ENCODE measurements at places on chromosomes 12 and 14. TPM values are rescaled to one million over a fixed set of nuclear protein-coding genes. Genes with fewer than 3 reads are reported as not detected.

DNA sequence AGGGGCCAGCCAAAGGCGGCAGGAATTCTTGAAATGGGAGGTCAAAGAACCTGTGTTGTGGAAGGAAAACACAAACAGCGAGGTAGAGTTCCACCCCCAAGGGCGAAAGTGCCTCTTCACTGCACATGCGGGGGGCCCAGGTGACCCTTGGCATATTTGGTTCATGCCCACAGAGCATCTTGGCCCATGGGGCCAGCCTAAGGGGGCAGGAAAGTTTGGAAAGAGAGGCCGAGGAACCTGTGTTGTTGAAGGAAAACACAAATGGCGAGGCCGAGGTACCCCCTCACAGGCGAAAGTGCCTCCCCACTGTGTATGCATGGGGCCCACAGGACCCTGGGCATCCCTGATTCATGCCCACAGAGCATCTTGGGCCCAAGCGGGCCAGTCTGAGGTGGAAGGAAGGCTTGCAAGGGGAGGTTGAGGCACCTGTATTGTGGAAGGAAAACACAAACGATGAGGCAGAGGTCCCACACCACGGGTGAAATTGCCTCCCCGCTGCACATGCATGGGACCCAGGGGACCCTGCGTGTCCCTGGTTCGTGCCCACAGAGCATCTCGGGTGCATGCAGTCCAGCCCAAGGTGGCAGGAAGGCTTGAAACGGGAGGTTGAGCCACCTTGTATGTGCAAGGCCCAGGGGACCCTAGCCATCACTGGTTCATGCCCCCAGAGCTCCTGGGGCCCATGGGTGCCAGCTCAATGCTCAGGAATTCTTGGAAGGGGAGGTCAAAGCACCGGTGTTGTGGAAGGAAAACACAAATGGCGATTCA, 384.1 kb downstream of the ALG10 start:
- DNase-seq = no peak

GRCh38 chr12:50196537-50196936, 29.4 kb upstream of the CERS5 start:
- no peak for DNase-seq

DNA sequence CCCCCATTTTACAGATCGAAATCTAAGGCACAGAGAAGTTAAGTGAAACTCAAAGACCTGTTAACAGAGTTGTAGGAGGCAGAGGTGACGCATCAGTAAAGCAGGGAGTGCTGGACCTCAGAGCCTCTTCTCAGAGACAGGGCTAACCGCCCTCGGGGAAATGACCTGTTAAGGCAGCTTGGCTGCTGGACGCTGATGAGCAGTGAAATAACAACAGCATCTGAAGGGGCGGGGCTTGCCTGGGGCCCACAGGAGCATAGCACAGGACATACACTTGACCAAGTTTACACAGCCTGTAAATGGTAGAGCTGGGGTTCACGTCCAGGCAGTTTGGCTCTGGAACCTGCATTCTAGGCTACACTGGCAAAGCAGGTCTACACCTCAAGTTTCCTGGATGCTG, 39.3 kb downstream of the LRTM2 start:
- no peak for DNase-seq

DNA sequence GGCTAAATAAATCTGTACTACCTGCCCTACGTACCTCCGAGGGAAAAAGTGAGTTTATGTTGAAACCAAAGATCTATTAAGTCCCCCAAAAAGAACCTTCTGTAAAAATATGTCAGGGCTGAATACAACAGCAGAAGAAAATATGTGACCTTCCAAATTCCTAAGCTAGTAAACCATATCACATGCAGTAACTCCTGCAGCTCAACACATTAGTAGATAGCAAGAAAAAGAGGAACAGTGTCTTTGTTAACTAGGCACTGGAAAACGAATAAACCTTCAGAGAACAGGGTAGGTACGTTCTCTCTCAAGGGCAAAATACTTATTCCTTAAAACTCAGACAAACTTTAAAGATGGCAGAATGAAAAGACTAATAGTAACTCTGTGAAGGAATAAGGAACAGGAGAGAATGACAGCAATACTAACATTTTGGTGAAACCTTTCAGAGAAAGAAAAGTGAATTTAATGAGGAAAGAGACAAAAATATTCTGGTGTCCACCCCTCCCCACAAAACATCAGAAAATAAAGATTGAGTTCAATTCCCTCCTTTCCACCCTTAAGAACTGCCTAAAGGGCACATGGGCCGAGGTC, 18.0 kb downstream of the CBX5 start:
- DNase-seq = no peak

GRCh38 chr12:10070380-10070779, 28.4 kb downstream of the CLEC1A start:
- no peak for DNase-seq

The TBC1D30 gene
- 72.2 TPM for total RNA-seq

The TUBA1C gene
- total RNA-seq = 33.5 TPM
